ENCODE measurements at places on chromosomes 3 and 15.

DNA sequence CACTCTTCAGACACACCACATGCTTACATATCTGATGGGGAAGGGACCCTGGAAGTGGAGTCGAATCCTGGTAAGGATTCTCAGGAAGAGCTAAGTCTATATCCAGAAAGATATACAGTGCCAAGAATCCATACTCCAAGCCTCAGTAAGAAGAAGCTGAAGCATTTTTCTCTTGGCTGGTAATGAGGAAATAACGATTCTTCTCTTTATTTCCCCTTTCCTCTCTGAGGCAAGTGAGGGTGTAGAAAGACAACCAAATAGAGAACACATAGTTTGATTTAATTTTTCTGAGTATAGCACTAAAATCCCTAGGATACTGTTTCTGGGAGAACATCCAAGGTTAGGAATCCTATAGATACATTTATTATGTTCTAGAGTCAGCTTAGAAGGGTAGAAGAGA, 857.3 kb downstream of the TUSC7 start:
- DNase-seq, result no peak

DNA sequence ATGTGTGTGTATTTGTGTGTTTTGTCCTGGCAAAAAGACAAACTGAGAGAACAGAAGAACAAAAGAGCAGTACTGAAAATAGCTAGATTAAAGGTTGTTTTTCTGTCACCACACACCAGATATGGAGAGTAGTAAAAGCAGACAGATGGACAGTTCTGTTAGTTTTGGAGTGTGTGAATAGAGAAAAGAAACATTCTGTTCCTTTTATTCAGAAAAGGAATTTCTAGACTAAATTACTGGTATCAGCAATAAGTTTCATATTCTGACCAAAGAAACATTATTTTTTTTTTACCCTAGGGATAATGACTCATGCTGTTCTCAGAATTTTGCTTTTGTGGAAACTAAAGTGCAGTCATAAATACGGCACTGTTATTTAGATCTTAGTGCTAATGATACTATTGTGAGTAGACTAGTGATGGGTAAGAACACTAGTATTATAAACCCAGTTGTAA, 32.9 kb downstream of the PIK3CA start:
- DNase-seq, result no peak

DNA sequence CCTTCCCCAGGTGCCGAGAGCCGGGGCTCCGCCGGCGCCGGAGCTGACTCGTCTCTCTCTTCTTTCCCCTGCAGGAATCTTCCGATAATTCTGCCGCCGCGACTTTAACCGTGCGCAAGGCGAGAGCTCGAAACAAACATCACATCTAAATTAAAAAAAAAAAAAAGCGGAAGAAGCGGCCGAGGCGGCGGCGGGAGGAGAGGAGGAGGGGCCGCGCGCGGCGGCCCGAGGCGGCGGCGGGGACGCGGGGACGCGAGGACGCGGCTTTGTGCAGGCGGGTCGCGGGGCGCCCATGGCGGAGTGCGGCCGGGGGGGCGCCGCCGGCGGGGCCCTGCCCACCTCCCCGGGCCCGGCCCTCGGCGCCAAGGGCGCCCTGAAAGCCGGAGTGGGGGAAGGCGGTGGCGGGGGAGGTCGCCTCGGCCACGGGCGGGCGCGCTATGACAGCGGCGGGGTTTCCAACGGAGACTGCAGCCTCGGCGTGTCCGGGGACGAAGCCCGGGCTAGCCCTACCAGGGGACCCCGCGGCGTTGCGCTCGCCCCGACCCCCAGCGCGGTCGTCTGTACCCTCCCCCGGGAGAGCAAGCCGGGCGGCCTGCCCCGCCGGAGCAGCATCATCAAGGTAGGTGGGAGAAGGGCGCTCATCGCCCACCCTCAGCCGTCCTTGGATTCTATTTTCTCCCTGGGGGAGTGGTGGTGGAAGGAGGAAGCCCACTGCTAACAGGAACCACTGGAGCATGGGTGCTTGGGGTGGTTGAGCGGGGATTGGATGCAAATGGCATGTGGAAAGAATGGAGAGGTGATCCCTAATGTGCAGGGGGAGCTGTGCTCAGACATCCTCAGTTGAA, at the start of gene PLCL2:
PLCL2 (plus strand) TSS at position 208 of the 845 bp plus-strand sequence; CDS start at position 293, 85 bp downstream.
- no peak for DNase-seq

DNA sequence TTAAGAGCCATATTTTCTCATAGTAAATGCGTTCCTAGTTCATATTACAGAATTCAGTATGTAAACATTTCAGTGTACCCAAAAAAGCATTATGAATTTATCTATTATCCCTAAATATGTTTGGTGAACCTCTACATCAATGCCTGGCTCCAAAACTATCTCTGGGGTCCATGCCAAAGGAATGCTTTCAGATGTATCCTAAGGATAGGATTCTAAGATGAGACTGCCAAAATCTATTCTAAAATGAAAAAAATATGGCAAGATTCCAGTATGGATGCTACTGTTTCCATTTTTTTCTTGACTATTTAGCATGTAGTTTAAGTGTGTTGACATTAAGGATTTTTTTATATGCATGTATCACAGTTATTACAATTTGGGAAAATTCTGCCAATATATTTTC, 18.8 kb downstream of the EIF5A2 start:
- no peak for DNase-seq

DNA sequence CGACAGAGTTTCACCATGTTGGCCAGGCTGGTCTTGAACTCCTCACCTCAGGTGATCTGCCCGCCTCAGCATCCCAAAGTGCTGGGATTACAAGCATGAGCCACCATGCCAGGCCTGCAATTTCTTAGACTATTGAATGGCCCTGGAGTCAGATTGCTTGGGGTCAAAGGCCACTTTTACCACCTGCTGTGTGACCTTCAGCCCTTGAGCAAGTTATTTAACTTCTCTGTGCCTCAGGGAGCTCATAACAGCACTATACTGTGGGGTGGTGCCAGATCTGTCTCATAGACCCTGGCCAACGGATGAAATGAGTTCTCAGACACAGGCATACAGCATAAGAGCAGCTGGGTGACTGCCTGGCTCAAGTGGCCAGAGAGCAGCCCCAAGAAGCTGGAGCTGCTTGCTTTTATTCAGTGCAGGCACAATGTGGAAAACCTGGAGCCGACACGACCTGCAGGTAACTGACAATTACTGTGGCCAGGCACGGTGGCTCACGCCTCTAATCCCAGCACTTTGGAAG, 44.9 kb upstream of the FURIN start:
- DNase-seq, result no peak

DNA sequence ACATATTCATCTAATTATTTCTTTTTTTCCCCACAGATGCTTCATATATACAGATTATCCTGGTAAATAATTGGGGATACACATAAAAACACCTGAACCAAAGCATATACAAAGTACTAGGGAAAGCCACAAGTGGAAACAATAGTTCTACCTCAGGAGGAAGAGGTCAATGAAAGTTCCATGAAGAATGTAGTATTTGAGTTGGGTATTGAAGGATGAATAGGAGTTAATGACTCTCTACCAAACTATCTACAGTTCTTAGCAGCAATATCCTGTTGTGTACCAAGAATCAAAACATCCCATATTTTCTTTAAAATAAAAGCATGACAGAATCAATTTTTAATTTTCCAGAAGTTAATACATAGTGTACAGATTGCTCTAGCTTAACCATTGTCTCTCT, 78.9 kb downstream of the STAC start:
- no peak for DNase-seq

DNA sequence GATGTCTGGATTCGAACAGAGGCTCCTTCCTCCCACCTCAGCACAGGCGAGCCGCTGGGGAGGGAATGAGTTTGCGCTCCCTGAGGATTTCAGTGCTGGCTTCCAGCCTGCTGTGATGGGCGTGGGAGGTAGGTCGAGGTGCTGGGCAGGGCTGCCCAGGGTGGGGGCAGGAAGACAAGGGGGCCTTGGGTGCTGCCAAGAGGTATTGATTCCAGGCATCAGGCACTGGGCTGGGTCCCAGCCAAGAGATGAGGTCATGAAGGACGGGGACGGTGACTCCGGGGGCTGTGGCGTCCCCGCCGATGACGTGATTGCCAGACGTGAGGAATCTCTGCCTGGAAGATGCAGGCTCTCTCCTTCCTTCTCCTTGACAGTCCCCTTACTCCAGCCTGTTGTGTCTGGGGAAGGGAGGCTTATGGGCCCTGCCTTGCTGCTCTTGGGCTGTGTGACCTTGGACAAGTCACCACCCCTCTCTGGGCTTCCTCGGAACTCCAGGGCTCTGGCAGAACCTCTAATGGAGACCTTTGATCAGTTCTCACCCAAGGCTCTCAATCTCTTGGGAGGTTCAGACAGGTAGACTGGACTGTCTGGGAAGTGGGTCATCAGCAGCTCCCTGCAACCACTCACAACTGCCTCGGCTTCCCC, 116.8 kb downstream of the FBLN2 start:
- DNase-seq, result no peak

- DNase-seq, result no peak
Observed at GRCh38 chr15:99507016-99507503, 58.7 kb upstream of the MEF2A start.

DNA sequence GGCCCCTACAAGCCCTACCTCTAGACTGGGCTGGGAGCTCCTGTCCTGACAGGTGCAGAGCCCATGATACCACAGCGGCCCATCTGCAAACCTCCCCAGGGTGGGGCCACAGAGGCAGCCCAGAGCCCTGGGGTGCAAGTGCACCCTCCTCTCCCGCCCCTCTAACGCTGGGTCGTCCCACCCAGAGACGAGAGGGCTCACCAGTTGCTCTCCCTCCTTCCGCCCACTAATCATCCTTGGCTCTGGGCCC, 742 bp downstream of the TNK2 start:
- DNase-seq, result no peak
